ENCODE measurements at places on chromosomes 7 and 10.

DNA sequence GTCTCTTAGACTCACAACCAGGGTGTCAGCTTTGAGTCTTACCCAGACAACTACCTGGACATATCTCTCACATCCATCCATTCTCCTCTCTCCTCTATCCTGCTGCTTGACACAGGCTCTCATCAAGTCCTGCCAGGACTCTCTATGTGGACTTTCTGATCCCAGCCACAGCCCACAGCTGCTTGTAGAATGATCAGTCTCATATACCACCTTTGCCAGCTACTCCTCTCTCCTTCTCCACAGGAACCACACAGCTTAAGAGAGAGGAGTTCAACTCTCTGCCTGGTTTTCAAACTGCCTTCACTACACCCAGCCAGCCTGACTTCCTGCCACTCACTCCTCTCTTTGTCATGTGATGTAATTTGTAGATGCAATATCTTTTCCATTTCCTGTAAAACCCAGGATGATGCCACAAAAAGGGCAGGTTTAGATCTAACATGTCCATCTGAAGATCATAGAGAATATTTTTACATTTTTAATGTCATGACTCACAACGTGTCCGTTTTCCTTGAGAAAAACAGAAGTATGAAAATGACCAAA, 154.0 kb downstream of the RAB11FIP2 start:
- no peak for DNase-seq

- no peak for DNase-seq
Observed at GRCh38 chr7:8817448-8818036, 384.1 kb downstream of the NXPH1 start.

DNA sequence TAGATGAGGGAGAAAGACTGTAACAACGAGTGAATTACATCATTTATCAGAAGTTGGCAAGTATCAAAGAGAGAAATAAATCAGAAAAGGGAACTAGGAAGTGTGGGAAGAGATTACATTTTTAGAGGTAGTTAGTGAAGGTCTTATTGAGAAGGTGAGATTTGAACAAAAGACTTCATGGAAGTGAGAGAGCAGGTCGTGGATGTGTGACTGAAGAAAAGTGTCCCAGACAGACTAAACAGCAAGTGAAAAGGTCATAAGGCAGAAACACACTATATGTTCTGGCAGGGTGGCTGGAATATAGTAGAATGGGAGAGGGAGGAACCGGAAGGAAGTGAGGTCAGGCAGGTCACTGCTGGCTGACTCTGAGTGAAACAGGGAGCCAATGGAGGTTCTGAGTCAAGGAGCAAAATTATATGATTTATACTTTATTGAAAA, 35.7 kb upstream of the RHOBTB1 start:
- no peak for DNase-seq

DNA sequence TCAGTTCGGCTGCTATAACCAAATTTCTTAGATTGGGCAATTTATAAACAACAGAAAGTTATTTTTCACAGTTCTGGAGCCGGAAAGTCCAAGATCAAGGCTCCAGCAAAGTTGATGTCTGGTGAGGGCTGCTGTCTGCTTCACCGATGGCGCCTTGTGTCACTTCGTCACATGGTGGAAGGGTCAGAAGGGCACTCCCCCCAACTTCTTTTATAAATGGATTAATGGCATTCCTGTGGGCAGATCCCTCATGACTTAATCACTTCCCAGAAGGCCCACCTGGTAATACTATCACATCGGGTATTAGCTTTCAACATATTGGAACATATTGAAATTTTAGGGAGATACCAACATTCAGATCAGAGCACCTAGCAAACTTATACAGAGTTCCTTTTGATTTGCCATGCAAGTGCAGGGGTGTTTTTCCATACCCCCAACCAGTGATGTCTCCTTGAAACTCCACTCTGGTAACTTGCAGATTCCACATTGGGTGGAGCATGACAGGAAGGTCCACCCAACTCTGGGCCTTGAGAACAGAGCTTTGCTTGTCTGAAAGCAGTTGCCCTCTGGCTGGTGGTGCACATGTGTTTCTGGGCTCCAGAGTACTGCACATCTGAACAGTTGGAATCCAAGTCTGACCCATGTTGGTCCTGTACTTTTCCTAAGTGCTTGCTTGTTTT, 85.1 kb upstream of the KMT2E start:
- no peak for DNase-seq

GRCh38 chr7:55309040-55309991, 55.8 kb upstream of the LANCL2 start:
- DNase-seq, result peak; percentile 25

DNA sequence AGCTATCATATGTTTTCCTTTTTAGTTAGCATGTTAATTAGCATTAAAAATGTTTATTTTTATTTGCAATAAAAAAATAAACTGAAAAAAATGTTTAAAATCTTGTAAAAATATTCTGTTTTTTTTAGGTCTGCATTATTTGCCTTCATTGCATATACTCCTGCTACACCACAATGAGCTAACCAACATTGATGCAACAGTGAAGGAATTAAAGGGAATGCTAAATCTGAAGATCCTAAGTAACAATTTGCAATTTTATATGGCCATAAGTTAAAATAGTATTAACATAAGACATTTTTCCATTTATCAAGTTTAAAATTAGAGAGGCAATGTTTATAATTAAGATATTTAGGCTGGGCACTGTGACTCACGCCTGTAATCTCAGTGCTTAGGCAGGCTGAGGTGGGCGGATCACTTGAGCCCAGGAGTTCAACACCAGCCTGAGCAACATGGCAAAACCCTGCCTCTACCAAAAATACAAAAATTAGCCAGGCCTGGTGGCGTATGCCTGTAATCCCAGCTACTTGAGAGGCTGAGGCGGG, 32.2 kb downstream of the LRRC72 start:
- no peak for DNase-seq

DNA sequence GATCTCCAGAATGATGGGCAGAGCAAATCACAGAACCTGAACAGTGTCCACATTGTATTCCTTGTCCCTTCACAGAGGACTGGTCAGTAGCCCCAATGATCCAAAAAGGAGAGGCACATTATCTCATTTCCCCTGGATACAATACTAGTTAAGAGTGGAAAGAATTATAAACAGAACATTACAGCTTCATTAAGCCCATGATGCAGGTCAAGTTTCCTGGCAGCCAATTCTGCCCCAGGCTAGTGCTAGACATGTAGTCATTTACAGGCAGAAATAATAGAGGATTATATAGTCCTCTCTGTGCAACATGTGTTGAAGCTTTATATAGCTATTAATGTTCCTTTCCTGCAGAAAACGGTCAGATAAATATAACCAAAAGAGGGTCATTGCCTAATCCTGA, 124.3 kb upstream of the WNT16 start:
- no peak for DNase-seq

- no peak for DNase-seq
Observed at GRCh38 chr7:28999427-28999826, 41.3 kb upstream of the TRIL start.

- DNase-seq, result no peak
Observed at GRCh38 chr10:70588859-70589570, 13.5 kb downstream of the PRF1 start.

DNA sequence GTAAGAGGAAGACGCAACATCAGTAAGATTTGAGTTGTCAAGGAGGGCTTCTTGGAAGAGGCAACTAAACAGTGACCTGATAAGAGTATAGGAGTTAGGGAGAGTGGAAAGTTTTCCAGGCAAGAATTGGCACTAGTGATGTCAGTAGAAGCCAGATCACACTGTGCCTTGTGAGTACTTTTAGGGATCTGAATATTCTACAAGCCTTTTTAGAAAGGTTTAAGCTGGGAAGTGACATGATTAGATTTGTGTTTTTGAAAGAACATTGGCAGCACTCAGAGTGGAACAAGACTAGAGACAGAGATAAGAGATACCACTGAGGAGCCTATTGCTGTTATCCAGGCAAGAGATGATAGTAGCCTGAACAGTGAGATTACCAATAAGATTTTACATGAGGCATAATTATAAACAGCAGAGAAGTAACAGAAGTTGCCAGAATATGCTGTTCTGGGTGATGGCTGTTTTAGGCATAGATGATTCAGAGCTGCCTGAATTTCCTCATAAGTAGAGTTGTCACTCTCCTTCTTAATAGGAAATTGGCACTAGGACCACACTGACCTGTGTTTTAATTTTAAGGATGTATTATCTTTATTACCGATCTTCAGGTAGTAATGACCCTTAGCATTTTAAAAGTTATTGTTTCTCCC, 45.6 kb downstream of the NHLRC2 start:
- no peak for DNase-seq

GRCh38 chr10:126101736-126102135, 205.4 kb downstream of the FANK1 start:
- no peak for DNase-seq

DNA sequence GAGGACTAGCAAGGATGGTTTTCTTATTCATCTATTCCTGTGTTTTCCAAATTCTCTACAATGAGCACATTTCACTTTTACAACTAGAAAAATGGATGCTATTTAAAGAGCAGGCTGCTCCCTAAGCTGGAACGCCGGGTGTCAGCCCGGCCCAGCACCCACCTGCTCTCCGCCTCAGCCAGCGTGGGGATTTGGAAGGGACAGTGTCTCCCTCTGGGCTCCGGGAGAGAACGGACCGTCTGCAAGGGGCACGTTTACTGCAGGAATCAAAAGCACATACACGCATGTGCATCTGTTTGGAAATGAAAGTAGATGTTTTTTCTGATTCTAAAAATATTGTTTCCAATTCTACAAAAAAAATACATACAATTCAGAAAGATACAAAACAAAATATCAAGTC, 2.3 kb upstream of the JAKMIP3 start:
- no peak for DNase-seq

DNA sequence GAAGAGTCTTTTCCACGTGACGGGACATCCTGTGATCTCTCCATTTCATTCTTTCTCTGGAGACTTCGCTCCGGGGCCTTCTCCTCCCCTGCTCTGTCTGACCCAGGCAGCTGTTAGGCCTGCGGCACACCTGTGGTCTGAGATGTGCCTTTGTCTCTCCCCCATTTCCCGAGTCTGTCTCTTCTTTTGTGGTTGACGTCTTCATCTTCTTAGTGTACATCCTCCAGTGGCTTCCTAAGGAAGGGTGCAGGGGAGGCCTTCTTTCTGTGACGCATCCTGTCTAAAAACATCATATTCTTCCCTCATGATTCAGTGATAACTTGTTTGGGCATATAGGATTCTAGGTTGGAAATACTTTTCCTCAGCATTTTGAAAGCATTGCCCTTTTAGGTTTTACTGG, 17.2 kb upstream of the ATP6V0E2 start:
- DNase-seq, result no peak

DNA sequence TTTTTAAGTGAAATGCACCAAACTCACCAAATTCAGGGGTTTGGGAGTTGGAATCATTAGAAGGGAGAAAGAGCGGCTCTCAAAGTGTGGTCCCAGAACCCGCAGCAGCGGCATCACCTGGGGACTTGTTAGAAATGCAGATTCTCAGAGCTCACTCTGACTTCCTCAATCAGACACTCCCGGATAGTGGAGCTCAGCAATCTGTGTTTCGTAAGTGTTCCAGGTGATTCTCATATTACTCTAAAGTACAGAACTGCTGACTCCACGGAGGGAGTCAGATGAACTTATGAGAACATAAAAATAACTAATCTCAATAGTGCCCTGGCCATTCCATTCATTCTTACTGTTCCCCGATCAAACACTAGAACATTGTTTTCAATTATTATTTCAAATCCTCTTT, 358.7 kb upstream of the MYO3A start:
- no peak for DNase-seq

- DNase-seq, result no peak
Observed at GRCh38 chr10:93703066-93703465, 674 bp upstream of the FRA10AC1 start.

- DNase-seq, result no peak
Observed at GRCh38 chr7:148264933-148265557, 325.5 kb upstream of the C7orf33 start.

DNA sequence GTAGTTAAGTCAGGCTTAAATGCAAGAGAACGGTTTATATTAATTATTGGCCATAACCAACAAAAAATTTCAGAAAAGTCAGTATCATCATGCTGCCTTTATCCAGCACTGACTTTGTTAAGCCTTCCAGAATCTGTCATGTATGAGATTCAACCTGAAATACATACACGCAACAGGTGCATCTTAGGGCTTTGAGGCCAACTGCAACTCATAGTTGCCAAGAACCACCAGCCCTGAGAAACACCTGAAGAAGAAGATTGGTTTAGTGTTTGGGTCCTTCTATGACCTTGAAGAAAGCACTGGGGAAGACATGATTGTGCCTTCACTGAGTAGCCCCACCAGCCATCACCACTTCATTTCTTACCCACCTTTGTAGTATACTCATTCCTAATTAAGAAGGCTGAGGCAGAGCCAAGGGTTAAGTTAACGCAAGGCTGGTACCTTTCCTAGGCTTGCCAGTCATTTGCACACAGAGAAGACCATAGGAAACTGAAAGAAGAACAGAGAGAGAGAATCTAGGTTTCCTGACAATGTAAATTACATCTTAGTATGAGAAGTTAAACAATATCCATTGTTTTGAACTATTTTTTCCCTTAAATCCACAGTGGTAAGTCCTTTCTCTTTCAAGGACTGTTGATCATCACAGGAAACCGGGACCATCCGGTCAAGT, 200.1 kb upstream of the PRKCQ start:
- DNase-seq, result no peak

DNA sequence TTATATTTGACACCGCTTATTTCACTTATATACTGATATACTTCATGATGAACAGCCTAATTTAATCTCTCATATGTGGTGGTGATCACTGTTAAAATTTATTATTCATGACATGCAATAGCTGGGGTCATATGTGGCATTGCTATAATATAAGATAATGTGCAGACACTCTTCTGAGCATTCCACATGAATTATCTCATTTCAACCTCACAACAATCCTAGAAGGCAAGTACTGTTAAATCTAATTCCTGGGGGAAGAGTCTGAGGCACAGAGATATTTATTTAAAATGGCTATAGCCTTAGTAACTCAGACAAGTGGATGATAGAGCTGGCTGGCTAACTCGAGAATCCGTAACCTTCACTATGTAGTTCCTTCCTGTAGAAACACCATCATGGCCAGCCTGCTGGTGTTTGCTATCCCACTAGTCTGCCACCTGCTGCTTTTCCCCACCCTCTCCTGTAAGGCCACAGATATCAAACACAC, 46.6 kb upstream of the A1CF start:
- DNase-seq, result no peak

DNA sequence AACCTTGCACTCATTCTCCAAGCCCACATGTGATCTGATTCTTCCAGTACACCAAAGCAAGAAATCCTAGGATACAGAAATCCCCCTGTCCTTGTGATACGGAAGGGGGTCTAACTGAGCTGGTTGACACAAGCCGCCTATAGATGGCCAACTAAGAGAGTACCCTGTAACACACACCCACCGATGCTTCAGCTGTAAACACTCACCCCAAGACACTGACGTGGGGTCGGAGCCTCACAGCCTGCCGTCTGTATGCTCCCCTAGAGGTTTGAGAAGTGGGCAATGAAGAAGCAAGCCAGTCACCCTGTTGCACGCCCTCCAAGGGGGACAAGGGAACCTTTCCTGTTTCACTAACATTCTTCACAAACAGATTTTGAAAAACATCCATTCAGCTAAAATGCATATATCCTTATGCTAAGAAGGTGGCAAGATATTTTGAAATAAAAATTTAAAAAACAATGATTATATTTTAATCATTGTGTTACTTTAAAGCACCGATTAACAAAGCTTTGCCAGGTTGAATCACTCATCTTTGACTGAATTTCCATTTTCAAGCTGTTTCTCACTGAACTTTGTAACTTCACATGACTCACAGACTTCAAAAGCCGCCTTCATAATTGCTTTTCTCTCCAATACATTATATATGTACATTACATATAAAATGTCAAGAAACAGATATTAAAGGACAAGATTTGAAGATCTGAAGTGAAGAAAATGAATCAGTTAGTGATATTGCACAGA, 329.3 kb downstream of the ARL4A start:
- no peak for DNase-seq
